Mesothelial cell of epicardium (in vitro differentiated cells): ENCODE measurements at places on chromosomes 7 and 10.
A peak's percentile ranks its signal among the peaks of the same experiment; 100 is the strongest.

DNA sequence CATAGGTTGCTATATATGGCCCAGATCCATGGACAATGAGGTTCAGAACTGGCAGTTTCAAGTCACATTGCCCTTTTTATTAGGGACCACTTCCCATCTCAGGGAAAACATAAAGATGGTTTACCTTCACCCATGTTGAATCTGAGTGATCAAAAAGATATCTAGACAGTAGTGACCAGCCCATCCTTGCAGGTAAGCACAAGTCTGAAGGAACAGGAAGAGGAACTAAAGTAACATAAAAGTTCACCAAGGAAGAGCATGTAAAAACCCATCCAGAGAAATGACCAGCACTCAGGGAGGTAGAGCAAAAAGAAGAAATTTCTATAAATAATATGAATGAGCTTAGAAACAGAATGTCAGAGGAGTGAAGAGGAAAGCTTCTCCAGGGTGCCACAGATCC, 382.5 kb downstream of the PARD3 start:
- H3K4me1 ChIP-seq: peaks cover 33% of the 10 kb centered on the region
- no peak overlapping the region for H3K4me3 ChIP-seq
- peaks cover 6% of the 10 kb centered on the region for H3K36me3 ChIP-seq
- H3K27ac ChIP-seq: peak overlapping the region; percentile 48

- H3K27ac ChIP-seq: peak overlapping the region; percentile 87
- H3K36me3 ChIP-seq: peaks cover 26% of the 10 kb centered on the region
- DNase-seq: no peak
- no peak overlapping the region for H3K4me3 ChIP-seq
- H3K27me3 ChIP-seq: no peaks in the 10 kb centered on the region
- peaks cover 88% of the 10 kb centered on the region for H3K4me1 ChIP-seq
Measured at GRCh38 chr7:47504551-47505311, 77.2 kb downstream of the TNS3 start.

GRCh38 chr7:157526913-157527634, 190.3 kb downstream of the DNAJB6 start:
- H3K27ac ChIP-seq: no peak overlapping the region
- H3K4me3 ChIP-seq: no peak overlapping the region
- DNase-seq: no peak
- peaks cover 34% of the 10 kb centered on the region for H3K27me3 ChIP-seq
- no peaks in the 10 kb centered on the region for H3K36me3 ChIP-seq

- peak overlapping the region; percentile 0 for H3K27ac ChIP-seq
- no peak for DNase-seq
- peaks cover 24% of the 10 kb centered on the region for H3K4me1 ChIP-seq
- H3K4me3 ChIP-seq: no peak overlapping the region
- H3K36me3 ChIP-seq: no peaks in the 10 kb centered on the region
Measured at GRCh38 chr10:59873896-59874295, 32.5 kb downstream of the CCDC6 start.

GRCh38 chr7:137354396-137354795, 10.9 kb upstream of the PTN start:
- peaks cover 7% of the 10 kb centered on the region for H3K36me3 ChIP-seq
- no peak for DNase-seq
- H3K27me3 ChIP-seq: no peaks in the 10 kb centered on the region
- no peak overlapping the region for H3K4me3 ChIP-seq

GRCh38 chr10:116783011-116783655, 40.8 kb upstream of the HSPA12A start:
- no peak overlapping the region for H3K4me3 ChIP-seq

GRCh38 chr10:103714232-103714891, 141.0 kb downstream of the SH3PXD2A start:
- H3K4me3 ChIP-seq: no peak overlapping the region
- no peak overlapping the region for H3K27ac ChIP-seq
- no peak for DNase-seq
- H3K36me3 ChIP-seq: no peaks in the 10 kb centered on the region

- peak overlapping the region; percentile 94 for H3K27ac ChIP-seq
- no peaks in the 10 kb centered on the region for H3K27me3 ChIP-seq
- DNase-seq: no peak
- H3K4me1 ChIP-seq: peaks cover 24% of the 10 kb centered on the region
- no peaks in the 10 kb centered on the region for H3K36me3 ChIP-seq
Measured at GRCh38 chr7:123798532-123799188, 46.3 kb upstream of the HYAL4 start.

- peaks cover 26% of the 10 kb centered on the region for H3K36me3 ChIP-seq
- no peak overlapping the region for H3K27ac ChIP-seq
- H3K27me3 ChIP-seq: no peaks in the 10 kb centered on the region
- no peak for DNase-seq
Measured at GRCh38 chr10:125084191-125084613, 76.2 kb downstream of the CTBP2 start.

DNA sequence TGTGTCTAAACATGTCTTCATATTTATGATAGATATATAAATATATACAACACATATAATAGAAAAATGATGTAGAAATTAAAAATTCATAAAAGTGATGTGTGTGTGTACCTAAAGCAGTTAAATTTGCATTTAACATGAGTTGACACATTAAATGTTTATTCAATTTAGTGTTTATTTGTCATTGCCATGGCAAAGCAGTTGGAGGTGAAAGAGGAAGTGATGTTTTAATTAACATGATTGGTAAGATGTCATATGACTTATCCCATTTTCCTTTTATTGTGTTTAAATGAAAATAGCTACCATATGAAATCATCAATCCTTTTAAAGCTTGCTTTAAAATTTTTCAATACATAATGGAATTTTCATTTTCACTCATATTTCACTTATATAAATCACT, 452.6 kb downstream of the SUGCT start:
- DNase-seq: no peak
- peaks cover 8% of the 10 kb centered on the region for H3K36me3 ChIP-seq
- H3K27me3 ChIP-seq: no peaks in the 10 kb centered on the region
- H3K4me3 ChIP-seq: no peak overlapping the region
- no peak overlapping the region for H3K27ac ChIP-seq
- peaks cover 7% of the 10 kb centered on the region for H3K4me1 ChIP-seq

DNA sequence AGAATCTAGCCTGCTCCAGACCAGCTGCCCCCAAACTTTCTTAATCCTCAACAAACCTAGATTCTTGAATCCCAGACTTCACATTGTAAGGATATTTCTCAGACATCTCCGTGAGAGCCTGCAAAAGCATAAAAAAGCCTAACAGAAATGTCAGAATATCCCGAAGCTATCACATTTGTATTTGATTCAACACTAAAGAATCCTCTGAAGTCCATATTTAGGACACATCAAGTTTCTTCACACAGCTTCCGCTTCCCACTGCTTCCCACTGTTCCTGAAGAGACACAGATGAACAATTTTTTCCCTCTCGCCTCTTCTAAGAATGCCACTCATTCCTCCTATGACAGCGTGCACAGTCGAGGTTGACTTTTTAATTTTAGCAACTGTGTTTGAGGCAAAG, 396.2 kb upstream of the IGFBP3 start:
- H3K36me3 ChIP-seq: no peaks in the 10 kb centered on the region
- no peaks in the 10 kb centered on the region for H3K27me3 ChIP-seq
- peaks cover 3% of the 10 kb centered on the region for H3K4me1 ChIP-seq
- H3K27ac ChIP-seq: no peak overlapping the region

DNA sequence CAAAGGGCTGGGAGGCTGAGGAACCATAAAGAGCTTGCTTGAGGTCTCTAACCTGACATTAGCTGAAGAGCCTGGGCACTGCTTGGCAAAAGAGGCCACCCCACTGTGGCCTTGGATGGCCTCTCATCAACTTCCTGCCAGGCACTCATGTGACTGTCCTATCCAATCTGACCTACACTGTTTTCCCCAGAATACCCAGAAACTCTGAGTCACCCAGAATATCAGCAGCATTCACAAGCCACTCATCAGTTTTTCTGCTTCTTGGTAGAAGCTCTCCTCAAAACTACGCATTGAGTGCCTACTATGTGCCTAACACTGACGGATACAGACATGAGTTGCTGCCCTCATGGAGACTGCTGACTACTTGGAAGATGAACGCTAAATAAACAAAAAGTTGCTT, 4.1 kb upstream of the NT5C2 start:
- H3K27ac ChIP-seq: no peak overlapping the region
- no peaks in the 10 kb centered on the region for H3K4me1 ChIP-seq
- no peak overlapping the region for H3K4me3 ChIP-seq
- no peak for DNase-seq
- H3K36me3 ChIP-seq: no peaks in the 10 kb centered on the region

DNA sequence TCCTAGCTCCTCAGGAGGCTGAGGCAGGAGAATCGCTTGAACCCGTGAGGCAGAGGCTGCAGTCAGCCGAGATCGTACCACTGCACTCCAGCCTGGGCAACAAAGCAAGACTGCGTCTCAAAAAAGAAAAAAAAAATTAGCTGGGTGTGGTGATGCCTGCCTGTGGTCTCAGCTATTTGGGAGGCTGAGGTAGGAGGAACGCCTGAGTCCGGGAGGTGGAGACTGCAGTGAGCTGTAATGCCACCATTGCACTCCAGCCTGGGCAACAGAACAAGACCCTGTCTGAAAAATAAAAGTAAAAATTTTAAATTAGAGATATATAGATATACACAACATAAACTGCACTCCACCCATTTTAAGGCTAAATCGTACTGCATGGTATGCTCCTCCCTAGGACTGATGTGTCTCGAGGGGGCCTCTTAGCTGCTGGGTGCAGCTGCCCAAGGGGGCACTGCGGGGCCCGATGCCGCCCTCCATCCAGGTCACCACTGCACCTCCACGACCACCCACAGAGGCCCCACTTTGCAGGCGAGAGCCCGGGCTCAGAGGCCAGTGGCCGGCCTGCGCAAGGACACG, 40.9 kb upstream of the FOXK1 start:
- no peak for DNase-seq
- no peaks in the 10 kb centered on the region for H3K27me3 ChIP-seq
- H3K4me3 ChIP-seq: peak overlapping the region; percentile 65
- H3K4me1 ChIP-seq: peaks cover 7% of the 10 kb centered on the region
- no peaks in the 10 kb centered on the region for H3K36me3 ChIP-seq

DNA sequence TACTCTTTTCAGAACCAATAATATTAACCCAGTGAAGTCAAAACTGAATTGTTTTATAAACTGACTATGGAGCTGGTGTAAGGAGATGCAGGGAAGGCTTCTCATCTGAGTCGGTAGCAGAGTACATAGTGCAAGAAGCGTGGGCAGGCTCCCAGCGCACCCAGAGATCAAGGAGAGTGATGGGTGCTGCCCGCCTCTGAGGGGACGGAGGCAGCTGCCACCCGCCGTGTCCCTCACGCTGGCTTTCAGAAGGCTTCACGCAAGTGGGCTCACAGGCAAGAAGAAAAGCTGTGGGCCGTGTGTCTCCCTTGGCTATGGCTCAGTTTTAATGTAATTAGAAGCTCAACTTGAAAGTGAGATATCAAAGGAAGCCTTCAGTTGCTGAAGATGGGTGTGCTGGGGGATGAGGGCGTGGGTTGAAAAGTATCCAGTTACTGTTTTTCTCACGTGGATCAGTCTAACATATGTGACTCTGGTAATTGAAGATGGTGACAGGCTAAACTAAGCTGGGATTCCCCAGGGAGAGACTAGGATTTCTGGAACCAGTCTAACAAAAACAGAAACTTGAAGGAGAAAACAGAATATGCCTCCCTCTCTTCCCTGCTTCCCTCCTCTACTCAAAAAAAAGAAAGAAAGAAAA, 159.9 kb downstream of the MGMT start:
- no peaks in the 10 kb centered on the region for H3K36me3 ChIP-seq
- no peak for DNase-seq
- no peaks in the 10 kb centered on the region for H3K27me3 ChIP-seq

- peaks cover 36% of the 10 kb centered on the region for H3K36me3 ChIP-seq
- peaks cover 9% of the 10 kb centered on the region for H3K4me1 ChIP-seq
- DNase-seq: no peak
- H3K27me3 ChIP-seq: no peaks in the 10 kb centered on the region
Measured at GRCh38 chr10:132616996-132617736, 79.6 kb downstream of the INPP5A start.

GRCh38 chr7:30996883-30997282, 33.1 kb downstream of the GHRHR start:
- H3K36me3 ChIP-seq: no peaks in the 10 kb centered on the region
- H3K27me3 ChIP-seq: peaks cover 5% of the 10 kb centered on the region
- H3K27ac ChIP-seq: no peak overlapping the region

DNA sequence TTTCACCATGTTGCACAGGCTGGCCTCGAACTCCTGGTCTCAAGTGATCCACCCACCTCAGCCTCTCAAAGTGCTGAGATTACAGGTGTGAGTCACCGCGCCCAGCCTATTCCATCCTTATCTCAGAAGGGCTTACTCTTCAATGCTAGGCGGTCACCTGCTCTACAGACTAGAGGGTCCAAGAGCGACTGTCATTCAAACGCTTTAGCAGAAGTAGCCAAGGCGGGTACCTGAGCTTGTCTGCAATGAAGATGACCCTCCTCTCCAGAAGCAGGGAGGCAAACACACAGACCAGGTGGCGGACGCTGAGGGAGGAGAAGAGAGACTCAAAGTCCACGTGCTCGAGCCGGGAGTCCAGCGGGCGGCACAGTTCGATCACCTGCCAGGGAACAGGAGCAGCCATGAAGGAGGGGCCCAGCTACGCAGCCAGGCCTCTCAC, 65.1 kb upstream of the MKRN1 start:
- H3K36me3 ChIP-seq: peaks cover 12% of the 10 kb centered on the region
- H3K4me3 ChIP-seq: no peak overlapping the region
- H3K27ac ChIP-seq: no peak overlapping the region

DNA sequence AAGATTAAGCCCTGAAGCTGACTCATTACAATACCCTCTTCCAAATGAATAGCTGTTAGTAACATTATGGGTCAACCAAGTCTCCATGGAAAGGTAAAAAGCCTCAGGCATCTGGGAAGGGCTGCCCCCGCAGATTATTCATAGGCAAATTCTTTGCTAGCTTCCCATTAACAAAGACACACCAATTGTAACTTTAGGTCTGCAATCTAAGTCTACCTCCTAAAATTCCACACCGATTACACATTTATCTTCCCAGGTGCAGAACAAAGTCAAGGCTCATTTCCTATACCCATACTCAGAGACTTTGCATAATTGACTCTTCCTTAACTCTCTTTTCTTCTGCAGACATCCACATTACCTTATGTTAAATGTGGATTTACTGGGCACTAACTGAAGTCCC, 826.3 kb upstream of the MBL2 start:
- peak overlapping the region; percentile 32 for H3K27ac ChIP-seq
- no peak for DNase-seq
- no peaks in the 10 kb centered on the region for H3K27me3 ChIP-seq
- peaks cover 15% of the 10 kb centered on the region for H3K4me1 ChIP-seq

GRCh38 chr10:120336911-120337540, 120.0 kb upstream of the PLPP4 start:
- H3K4me3 ChIP-seq: no peak overlapping the region
- no peaks in the 10 kb centered on the region for H3K36me3 ChIP-seq
- H3K27me3 ChIP-seq: peaks cover 41% of the 10 kb centered on the region
